NCI-H526 treated with DMSO at 0.1 percent for 48 hours (cell line): ENCODE measurements at places on chromosomes 1 and 21.
A peak's percentile ranks its signal among the peaks of the same experiment; 100 is the strongest.

DNA sequence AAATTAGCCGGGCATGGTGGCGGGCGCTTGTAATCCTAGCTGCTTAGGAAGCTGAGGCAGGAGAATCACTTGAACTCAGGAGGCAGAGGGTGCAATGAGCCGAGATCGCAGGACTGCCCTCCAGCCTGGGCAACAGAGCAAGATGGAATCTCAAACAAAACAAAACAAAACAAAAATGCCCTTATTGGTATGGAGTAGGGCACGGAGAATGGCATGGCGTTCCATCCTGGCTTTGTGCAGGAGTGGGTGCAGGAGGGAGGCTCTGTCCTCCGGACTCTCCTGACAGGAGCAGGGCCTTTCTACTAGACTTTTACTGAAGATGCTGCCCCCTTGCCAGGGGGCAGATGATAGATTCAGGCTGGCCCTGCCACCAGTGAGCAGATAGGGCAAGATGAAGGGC, 1.0 kb downstream of the TMEM61 start:
- DNase-seq, result no peak

DNA sequence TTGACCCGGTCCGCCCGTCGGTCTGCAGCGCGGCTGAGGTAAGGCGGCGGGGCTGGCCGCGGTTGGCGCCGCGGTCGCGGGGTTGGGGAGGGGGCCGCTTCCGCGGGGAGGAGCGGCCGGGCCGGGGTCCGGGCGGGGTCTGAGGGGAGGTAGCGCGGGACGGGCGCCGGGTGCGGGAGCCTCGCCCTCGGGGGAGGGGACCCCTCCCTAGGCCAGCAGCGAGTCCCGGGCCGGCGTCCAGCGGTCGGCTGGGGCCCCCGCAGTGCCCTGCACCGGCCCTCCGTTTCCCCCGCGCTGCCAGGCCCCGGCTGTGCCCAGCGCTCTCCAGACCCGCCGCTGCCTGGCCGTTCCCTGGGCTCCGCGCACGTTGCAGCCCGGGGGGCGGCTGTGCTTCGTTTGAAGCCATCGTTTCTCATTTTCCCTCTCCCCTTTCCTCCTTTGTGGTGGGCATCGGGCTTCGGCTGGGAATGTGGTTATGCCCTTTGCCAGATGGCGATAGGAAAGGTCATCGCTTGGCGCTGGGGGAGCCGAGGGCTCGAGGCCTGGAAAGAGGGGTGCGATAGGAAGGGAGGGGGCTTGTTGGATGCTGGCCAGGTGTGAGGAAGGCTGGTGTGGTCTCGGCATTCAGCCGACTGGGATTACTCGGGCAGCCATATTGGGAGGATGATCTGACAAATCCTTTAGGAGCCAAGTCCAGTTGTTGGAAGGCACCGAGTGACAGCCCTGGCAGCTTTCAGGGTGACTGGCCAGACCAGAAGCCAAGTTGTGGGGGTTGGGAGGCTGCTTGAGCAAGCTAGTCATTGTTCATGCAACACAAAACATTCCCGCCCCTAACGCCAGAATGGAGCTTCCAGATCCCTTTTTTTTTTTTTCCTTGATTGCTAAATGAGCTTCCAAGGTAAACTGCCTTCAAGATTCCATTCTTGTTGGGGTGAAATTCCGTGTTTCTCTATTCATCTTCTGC, 753 bp downstream of the KIF1B start:
- DNase-seq, result peak; percentile 22

DNA sequence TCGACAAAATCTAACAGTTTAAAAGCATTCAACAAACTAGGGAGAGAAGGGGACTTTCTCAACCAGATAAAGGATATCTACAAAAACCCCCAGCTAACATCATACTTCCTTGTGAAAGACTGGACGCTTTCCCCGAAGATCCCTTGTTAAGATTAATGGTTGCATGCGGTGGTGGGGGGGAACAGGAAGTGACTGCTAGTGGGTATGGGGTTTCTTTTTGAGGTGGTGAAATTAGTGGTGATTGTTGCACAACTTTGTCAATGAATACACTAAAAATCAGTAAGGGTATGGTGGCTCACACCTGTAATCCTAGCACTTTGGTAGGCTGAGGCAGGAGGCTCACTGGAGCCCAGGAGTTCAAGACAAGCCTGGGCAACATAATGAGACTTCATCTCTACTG, 26.9 kb upstream of the EYA3 start:
- no peak for DNase-seq

DNA sequence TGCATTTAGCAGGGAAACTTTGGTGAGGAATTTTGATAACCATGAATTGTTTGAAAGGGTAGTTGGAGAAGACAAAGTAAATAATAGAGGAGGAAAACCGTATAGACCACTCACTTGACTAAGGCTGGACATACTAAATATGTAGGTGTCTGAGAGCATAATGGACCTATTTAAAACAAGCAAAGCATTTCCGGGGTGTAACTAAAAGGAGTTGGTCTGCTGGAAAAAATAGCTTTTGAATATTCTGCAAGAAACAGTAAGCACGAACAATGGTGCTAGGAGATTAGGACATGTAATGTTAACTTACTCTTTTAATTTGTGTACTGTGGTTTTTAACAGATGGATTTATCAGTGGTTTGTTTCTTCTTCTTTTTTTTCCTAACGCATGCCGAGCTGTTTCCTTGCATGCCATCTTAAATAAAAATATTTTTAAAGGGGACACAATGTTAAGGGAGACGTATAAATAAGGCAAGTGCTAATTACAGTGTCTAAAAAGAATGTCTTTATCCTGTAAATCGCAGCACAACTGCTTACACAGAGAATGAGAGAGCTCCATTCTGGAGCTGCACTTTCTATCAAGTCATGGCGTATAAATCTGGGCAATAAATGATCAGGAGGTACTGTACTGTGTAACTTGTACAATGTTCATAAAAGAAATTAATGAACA, 492.1 kb downstream of the LMO4 start:
- no peak for DNase-seq

GRCh38 chr1:4018466-4019146, 118.5 kb upstream of the C1orf174 start:
- DNase-seq, result no peak

GRCh38 chr1:16420424-16421118, 16.7 kb downstream of the SPATA21 start:
- no peak for DNase-seq

GRCh38 chr1:28642847-28643635, at the start of gene TAF12:
Gene TAF12, minus strand, starts transcription at chr1:28643067. Its CDS starts 20,986 bp downstream, at chr1:28622081.
- peak; percentile 90 for DNase-seq

GRCh38 chr1:84653130-84653677, 37.1 kb downstream of the SSX2IP start:
- peak; percentile 89 for DNase-seq

GRCh38 chr1:111553196-111553595, 49.8 kb upstream of the ADORA3 start:
- DNase-seq, result no peak

- DNase-seq, result no peak
Observed at GRCh38 chr1:241640867-241641622, 876 bp upstream of the CHML start.

- DNase-seq, result no peak
Observed at GRCh38 chr1:238029126-238029525, 138.4 kb upstream of the ZP4 start.

DNA sequence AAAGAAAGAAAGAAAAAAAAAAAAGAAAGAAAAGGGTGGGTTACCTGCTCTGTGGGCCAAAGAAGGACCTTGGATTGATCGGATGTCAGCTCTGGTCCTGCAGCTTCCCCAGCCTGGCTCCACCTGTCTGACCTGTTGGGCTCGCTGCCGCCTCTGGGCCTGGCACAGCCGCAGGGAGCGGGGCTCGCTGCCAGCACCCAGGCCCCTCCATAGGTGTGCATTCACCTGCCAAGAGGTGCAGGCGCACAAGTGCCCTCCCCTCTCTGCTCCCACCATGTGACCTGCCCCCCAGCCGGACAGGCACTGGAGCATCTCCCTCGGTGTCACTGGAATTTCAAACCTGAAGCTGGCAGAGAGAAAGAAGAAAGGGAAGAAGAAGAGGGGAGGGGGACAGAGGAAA, 33.1 kb upstream of the GPR157 start:
- DNase-seq, result no peak

- no peak for DNase-seq
Observed at GRCh38 chr1:155981266-155982088, 3.1 kb upstream of the ARHGEF2 start.

DNA sequence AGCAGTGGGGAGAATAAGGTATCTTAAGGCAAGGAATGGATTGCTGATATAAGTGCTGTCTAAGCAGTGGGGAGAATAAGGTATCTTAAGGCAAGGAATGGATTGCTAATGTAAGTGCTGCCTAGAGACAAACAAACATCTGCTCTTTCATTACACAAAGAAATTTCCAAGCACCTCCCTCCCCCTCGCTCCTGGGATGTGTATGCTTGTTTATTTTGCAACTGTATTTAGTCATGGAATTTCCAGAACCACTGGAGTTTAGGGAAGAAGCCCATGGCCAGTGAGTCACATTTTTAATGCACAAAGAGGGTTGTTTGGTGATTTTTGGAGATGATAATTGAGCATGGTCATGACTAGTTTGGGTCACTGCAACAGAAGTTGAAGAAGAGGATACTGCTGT, 21.5 kb downstream of the PDPN start:
- DNase-seq, result no peak

GRCh38 chr1:204142032-204142974, 9.5 kb downstream of the ETNK2 start:
- no peak for DNase-seq

DNA sequence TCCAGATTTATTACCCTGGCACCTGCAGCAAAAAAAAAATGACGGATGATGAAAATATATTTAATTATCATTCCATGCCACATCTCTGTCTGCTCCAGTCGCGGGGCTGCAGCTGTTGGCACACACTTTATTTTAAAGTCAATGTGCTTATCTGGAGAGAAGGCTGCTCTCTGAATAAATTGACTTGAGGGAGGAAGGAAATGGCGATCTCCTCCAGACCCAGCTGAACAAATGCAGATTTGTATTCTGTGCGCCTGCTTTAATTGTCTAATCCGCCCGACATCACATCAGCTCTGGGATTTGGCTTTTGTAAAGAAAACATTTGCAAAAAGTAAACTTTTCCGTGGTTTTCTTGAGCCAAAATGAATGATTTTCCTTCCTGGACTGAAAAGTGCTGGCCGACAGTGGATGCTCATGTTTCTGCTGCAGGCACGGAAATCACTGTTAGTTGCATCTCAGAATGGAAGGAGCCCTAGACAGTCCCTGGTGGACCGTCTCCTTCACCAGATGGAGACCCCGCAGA, 150.2 kb downstream of the CAMTA1 start:
- no peak for DNase-seq

DNA sequence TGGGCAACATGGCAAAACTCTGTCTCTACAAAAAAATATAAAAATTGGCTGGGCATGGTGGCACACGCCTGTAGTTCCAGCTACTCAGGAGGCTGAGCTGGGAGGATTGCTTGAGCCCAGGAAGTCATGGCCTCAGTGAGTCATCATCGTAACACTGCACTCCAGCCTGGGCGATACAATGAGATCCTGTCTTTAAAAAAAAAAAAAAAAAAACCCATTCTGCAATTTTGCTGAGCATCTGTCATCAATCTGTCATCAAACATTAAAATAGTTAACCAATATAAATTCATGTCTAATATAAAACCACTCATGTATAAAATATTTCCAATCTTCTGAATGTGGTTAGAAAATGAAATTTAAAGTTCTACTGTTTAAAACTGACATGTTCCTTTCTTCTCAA, 56.9 kb downstream of the LPAR3 start:
- no peak for DNase-seq

DNA sequence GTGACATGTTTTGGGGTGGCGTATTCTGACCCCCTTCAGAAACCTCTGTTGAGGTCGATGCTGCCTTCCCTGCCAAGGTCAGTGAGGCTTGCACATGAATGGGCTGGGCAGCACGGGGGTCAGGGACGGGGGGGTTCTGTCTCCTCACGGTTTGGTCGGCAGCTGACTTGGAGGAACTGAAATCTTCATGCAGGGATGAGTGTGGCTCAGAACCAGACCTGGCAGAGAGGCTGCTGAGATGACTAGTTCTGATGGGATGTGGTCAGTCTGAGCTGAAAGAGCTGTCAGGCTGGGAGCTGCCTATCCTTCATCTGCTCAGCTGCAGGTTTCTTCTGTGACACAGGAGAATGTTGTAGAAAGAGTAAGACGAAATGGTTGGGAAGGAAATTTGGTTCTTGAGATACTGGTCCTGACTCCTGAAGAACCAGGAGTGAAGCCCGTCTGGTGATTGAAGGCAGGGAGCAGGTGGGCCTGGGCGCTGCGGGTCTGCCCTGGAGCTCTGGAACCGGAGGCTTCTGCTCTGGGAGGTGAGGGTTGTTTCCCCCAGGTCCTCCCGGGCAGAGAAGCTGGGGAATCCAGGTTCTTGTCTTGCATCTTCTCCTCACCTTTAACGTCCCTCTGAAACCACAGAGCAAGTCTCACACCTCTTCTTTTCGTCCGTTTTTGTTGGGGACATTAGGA, 3.3 kb downstream of the SLX9 start:
- DNase-seq, result no peak

DNA sequence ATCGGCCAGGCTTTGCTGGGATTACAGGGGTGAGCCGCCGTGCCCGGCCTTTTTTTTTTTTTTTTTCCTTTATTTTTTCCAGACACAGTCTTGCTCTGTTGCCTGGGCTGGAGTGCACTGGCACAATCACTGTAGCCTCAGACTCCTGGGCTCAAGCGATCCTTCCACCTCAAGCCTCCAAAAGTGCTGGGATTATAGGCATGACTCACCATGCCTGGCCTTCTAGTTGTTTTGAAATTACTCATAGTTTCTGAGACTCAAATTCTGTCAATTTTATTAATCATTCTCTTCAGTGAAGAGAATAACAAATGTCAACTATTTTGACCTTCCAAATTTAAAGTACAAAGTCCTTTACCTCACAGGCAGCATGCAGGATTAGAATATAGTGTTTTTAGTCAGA, 374.5 kb downstream of the PLA2G4A start:
- DNase-seq, result no peak

DNA sequence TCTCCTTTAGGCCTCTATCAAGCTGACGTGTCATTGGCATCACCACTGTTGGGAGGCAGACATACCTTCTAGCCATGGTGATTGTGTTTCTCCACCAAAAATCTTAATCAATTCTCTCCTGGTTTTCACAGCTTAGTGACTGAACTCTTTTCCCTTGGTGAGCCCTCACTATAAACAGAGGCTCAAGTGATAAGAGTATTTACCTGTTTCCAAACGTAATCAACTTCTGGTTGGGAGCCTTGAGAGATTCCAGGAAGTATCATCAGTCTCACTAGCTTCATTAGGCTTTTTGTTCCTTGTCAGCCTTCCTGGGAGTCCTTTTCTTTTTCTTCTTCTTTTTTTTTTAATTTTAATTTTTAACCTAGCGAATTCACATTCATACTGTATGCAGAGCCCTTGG, 33.8 kb upstream of the KCNQ4 start:
- no peak for DNase-seq

DNA sequence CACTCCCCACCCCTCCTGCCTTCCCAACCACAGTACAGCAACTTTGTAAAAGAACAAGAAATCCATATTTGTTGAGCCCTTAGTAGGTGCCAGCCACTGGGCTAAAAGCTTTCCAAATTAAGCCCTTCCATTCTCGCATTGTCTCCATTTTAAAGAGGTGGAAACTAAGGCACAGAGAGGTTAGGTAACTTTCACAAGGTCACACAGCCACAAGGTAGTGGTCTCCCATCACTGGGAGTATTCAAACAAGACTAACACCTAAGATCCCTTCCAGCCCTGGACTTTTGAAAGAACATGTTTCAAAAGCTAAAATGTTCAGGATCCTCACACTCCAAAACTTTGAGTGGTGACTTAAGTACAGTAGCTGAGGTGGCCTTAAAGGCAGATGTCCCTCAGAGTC, 3.2 kb downstream of the SDC3 start:
- no peak for DNase-seq
